ENCODE measurements at places on chromosomes 7 and 10.

GRCh38 chr10:1188558-1189135 is 132.5 kb downstream of the WDR37 start:
- H3K4me1 ChIP-seq: peaks cover 5% of the 10 kb centered on the region
- H3K4me3 ChIP-seq: no peak overlapping the region
- no peak for DNase-seq
- no peaks in the 10 kb centered on the region for H3K36me3 ChIP-seq

DNA sequence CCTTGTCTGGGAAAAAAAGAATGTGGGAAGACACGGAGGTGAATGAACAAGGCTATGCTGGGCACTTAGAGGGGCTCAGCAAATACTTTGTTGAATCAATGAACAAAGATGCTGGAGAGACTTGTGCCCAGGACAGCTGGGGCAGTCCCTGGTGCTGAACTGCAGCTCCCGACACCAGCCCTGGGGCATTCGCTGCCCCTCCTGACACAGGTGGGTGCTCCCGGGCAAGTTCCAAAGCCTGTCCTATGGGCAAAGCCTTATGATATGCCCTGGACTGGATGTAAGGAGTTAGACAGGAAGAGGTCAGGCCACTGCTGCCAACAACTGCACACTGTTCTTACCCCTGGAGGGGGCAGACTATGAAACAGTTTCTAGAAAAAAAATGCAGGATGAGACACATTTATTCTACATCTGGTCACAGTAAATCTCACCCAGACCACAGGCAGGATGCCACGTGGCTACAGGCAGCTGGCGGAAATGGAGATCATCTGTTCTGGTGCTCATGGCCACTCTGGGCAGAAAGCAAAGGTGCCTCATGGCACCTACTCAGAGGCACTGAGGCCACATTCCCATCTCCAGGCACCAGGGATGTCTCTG is 21.9 kb upstream of the FRAT2 start:
- H3K4me3 ChIP-seq: peak overlapping the region; percentile 25
- peaks cover 10% of the 10 kb centered on the region for H3K36me3 ChIP-seq
- peak overlapping the region; percentile 60 for H3K27ac ChIP-seq
- peaks cover 8% of the 10 kb centered on the region for H3K4me1 ChIP-seq

- no peak for DNase-seq
- H3K36me3 ChIP-seq: no peaks in the 10 kb centered on the region
- no peaks in the 10 kb centered on the region for H3K27me3 ChIP-seq
- no peak overlapping the region for H3K4me3 ChIP-seq
- no peaks in the 10 kb centered on the region for H3K4me1 ChIP-seq
Observed at GRCh38 chr10:113018034-113018433, 68.0 kb downstream of the TCF7L2 start.

DNA sequence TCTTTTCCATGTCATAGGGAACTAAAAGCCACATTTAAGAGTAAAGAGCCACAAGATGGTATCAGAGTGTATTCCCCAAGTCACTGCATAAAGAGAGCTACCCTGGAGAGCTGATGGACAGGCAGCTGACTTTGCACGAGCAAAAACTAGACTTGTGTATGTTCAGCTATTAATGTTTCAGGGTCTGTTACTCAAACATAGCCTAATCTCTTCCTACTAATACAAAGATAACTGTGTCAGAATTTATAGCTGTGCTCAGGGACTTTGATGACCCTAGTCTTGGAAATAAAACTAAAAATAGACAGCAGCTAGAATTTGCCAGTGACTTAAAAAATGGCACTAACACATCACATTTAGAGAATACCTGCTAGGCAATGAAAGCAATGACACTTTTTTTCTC is 45.5 kb upstream of the LRRTM3 start:
- H3K4me3 ChIP-seq: no peak overlapping the region
- H3K27me3 ChIP-seq: no peaks in the 10 kb centered on the region
- no peak for DNase-seq
- no peak overlapping the region for H3K27ac ChIP-seq
- no peaks in the 10 kb centered on the region for H3K4me1 ChIP-seq
- H3K36me3 ChIP-seq: no peaks in the 10 kb centered on the region

DNA sequence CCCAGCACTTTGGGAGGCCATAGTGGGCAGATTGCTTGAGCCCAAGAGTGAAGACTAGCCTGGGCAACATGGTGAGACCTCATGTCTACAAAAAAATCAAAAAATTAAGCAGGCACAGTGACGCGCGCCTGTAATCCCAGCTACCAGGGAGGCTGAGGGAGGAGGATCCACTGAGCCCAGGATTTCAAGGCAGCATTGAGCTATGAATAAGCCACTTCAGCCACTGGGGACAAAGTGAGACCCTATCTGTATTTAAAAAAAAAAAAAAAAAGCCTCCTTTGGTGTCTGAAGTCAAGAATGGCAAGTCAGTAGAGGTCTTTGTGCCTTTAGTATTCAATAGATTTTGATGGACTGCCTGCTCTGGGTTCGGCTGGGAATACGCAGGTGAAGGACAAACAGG is 85.7 kb downstream of the RALA start:
- H3K4me3 ChIP-seq: no peak overlapping the region
- no peaks in the 10 kb centered on the region for H3K27me3 ChIP-seq
- DNase-seq: no peak
- no peak overlapping the region for H3K27ac ChIP-seq
- H3K36me3 ChIP-seq: peaks cover 9% of the 10 kb centered on the region
- H3K4me1 ChIP-seq: no peaks in the 10 kb centered on the region

- no peaks in the 10 kb centered on the region for H3K27me3 ChIP-seq
- no peak for DNase-seq
- no peaks in the 10 kb centered on the region for H3K4me1 ChIP-seq
- no peak overlapping the region for H3K27ac ChIP-seq
- no peaks in the 10 kb centered on the region for H3K36me3 ChIP-seq
- H3K4me3 ChIP-seq: no peak overlapping the region
Observed at GRCh38 chr7:117672453-117672852, 192.6 kb downstream of the CFTR start.

Data from effector memory CD8-positive, alpha-beta T cell (primary cell).